ENCODE measurements at places on chromosomes 4 and X.

DNA sequence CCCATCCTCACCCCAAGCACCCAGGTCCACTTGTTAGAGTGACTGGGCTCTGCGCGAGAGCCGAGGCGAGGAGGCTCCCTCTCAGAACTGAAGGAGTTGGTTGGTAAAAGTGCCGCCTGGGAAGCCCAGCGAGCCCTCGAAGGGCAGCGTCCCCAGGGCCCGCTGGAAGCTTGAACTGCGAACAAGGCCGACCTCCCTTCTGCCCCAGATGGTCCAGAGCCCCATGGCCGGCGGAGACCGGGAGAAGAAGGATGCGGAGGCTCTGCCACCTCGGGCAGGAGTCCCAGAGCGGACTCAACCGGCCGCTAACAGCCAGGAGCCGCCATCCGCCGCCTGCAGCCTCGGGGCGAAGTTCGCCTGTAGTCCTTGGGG lies 116.3 kb upstream of the TEX13C start:
- DNase-seq: no peak

DNA sequence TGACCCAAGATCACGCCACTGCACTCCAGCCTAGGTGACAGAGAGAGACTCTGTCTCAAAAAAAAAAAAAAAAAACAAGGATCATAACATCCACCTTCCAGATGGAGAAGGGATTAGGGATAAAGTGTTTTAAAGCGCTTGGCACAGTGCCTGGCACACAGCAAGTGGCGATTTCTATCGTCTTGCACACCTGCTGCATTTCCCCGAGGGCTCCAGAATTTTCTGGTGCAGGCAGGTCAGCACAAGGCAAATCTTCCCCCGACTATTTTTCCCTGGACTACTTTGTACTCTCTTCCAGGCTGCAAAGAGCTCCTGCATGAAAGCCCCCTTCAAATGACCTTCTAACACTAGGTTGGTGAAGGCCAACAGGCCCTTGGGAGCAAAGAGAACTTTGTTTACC lies 57.3 kb downstream of the APBB2 start:
- no peak for DNase-seq

DNA sequence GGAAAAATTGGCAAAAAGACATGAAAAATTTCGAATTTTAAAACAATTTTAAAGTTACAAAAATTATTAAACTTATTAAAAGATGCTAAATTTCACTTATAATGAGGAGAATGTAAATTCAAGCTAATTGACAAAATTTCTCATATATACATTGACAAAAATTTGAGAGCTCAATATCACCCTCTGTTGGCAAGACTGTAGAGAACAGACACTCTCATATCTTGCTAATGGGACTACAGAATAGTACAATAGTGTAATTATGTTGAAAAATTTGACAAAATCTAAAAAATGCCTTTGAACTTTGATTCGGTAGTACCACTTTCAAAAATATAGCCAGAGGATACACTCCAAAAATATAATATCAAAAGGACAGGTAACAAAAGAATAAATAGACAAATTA lies 29.8 kb downstream of the DCAF8L2 start:
- peak; percentile 56 for DNase-seq

DNA sequence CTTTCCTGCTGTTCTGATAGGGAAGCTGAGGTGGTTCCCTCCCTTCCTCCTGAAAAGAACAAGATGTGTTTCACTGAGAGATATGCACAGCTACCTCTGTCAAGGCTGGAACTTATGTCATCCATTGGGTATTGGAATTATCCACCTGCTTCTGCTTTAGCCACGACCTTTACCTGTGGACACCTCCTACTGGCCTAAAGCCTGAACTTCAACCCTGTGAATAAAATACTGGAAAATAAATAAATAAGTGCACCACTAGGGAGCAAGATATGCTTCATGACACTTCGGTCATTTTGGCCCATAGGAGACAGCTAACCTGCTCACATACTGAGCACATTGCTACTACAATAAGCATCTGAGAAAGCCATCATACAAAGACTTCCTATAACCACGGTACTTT lies 419.9 kb upstream of the NWD2 start:
- DNase-seq: no peak

DNA sequence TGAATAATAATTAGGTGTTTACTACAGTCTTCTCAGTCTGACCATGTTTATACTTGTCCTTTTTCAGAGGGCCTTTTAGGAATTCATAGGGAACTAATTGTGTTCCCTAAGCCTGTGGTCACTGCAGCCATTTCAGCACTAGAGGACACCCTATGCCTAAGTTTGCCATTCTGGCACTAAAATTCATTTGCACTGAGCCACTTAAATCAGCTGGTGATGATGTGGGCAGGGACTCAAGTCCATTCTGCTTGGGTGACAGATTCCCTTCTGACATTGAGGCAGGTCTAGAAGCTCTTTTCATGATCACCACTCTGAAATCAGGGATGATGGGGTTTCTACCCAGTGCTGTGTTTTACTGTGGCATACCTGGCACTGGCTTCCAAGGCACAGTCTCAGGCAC lies 1178.9 kb upstream of the DIAPH2 start:
- no peak for DNase-seq

GRCh38 chr4:3475041-3475712 lies 12.1 kb downstream of the DOK7 start:
- DNase-seq: no peak

DNA sequence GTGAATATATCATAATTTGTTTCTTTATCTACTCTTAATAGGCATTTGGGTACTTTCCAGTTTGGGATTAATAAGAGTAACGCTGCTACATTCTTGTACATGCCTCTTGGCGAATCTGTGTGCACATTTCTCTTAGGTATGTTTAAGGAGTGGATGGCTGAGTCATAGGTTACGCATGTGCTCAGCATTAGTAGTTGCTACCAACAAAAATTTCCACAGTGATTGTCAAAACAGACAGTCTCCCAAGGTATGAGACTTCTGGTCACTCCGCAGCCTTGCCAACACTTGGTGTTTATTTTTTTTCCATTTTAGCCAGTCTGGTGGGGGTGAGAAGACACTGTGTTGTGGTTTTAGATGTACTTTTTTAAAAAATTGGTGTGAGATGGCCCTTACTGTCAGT lies 44.6 kb downstream of the FGFBP1 start:
- DNase-seq: peak; percentile 98

- peak; percentile 82 for DNase-seq
Observed at GRCh38 chrX:120457766-120458180, 11.3 kb downstream of the LAMP2 start.

DNA sequence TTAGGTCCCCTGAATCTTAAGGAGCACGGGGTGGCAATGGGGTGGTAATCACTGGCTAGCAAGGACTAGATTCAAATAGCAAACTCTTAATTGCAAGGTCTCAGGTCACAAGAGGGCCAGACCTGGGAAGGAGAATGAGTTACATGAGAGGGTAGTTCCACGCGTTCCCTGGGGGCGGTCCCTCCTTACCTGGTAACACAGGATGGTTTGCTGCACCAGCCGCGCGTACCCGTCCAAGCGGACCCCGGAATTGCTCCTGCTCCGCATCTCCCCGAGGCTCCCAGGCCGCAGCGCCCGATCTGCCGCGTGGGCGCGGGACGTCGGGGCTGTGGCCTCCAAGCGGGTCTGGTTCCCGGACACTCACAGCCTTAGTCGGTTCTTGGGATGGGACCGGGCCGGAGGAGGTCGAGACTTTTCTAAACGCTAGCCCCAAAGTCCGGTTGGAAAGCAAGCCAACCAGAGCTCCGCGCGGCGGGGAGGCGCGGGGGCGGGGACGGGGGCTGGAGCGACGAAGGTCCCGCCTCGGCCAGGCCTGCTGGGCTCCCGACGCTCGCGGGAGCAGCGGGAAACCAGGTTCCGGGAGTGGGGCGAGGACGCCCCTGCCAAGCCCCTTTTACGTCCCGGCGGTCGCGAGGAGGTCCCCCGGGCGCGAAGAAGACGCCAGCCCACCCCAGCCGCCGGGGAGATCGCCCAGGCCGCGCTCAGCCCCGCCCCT lies at the start of gene PHKA2:
PHKA2 (minus strand) TSS at position 449 of the 715 bp plus-strand sequence; CDS start at position 267, 182 bp downstream.
- DNase-seq: peak; percentile 53

- no peak for DNase-seq
Observed at GRCh38 chrX:117973110-117973807, 143.4 kb downstream of the KLHL13 start.

DNA sequence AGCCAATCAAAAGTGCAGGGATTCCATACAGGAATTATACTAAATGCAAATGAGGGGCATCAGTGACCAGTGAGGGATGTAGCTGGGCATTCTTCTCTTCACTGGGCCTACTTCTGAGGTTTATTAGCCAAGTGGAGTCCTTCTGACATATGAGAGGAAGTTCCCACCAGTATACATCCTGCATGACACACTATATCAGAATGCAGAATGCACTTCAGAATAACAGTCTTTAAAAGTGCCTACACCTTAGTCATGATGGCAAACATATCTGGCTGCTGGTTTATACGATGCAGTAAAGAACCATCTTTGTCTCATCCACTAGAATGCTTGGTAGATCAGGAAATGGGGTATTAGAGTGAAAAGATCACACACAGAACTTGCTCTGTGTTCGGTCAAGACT lies 180.3 kb upstream of the PPARGC1A start:
- DNase-seq: peak; percentile 73

DNA sequence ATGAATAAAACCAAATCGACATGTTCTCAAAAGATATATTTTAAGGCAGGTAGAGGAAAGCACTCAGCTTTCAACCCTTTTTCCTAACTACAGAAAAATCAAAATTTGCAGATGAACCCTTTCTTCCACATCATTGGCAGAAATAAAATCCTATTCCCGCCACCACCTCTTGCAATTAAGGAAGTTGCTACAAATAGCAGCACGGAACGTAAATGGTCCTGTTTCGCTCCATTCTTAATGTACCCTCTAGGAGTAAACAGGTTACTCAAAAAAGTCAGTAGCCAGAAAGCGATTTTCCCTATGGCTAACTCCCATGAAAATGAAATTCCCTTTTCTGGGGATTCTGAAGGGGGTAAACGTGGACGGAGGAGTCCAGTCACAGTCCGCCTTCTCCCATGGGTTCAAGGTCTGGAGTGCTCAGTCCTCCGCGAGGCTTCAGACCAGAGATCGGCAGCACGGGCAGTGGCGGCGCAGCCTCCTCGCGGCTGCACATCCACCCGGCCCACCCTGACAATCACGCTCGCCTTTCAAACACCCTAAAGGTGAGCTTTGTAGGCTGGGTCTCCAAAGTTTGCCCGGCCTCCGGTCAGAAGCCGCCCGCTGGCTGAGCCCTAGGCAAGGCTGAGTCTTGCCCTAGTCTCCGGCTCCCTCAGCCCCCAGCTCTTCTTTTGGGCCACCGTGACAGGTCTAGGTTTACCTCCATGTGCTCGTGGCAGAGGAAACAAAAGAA lies 1.8 kb downstream of the ATP11C start:
- DNase-seq: peak; percentile 8

- DNase-seq: peak; percentile 40
Observed at GRCh38 chr4:14726877-14727361, 275.4 kb upstream of the CPEB2 start.

- DNase-seq: no peak
Observed at GRCh38 chr4:26228883-26229282, 91.9 kb upstream of the RBPJ start.

- no peak for DNase-seq
Observed at GRCh38 chr4:171288816-171289432, 524.3 kb upstream of the GALNTL6 start.

DNA sequence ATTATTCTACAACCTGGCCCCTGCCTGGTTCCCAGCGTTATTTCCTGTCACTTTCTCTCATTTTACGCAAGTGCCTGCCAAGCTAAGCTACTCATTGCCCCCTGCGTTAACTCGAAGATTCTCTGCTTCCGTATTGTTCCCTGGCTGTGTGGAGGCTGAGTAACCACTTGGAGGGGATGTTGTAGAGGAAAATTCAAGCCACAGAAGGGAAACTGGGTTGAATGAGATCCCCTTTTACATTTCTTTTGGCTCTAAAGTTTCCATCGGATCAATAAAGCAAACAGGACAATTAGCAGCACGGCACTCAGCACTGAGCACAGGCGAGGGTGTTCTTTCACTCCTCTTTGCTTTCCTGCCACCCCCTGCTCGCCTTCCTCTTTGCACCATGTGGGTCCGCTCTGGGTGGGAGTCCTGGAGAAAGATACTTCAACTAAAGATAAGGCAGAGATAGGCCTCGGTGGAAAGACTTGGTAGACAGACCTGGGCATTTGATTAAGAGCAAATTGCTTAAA lies 4.2 kb upstream of the TMSB4X start:
- peak; percentile 82 for DNase-seq

DNA sequence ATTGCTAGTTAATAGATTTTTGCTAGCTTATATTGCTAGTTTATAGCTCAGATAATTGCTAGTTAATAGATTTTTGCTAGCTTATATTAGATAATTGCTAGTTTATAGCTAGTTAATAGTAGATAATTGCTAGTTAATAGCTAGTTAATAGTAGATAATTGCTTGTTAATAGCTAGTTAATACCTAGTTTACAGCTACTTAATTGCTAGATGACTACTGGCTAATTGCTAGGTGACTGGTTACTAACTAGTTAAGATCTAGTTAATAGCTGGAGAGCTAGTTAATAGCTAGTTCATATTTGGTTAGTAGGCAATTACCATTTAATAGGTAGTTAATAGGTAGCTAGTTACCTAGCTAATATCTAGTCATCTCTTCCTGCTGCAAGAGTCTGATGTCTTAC lies 633.8 kb upstream of the CT83 start:
- DNase-seq: no peak

GRCh38 chr4:58809948-58810347 lies 1699.8 kb upstream of the IGFBP7 start:
- DNase-seq: no peak

GRCh38 chr4:110484029-110484428 lies 8.1 kb downstream of the ENPEP start:
- no peak for DNase-seq

GRCh38 chrX:63809173-63809572 lies 24.2 kb upstream of the ARHGEF9 start:
- DNase-seq: no peak

DNA sequence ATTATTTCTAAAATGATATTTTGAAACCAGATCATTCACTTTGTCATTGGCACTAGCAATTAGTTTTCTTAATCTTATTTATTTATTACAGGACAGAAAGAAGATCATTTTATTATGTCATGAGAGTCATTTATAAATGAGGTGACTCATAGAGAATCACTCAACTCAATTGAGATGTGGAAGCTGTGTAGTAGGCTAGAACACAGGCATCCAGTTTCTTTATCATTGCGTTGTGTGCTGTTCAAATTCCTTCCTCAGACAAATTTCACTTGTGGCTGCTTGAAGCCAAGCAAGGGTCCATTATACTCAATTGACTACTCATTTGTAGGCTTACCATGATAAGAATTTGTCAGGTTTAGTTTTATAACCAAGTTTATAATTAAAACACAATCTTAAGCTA lies 87.6 kb downstream of the MRPL1 start:
- no peak for DNase-seq

DNA sequence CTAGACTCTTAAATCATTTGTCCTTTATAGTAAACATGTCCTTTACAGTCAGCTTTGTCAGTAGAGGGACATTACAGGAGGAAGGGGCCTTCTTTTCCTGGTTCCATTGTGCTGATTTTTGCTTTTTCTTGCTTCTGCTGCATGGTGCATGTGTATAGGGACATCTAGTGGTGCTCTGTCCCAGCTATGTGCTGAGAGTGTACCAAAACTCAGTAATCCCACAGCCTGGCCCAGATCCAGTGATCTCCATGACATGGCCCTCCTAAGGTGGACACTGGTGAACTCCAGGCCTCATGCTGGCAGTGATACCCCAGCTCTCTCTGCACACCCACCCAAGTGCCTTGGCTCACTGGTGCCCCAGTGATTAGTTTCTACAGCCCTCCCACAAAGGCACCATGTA lies 45.2 kb downstream of the MAGEB17 start:
- DNase-seq: peak; percentile 37

Measured in fibroblast of pulmonary artery (primary cell).